ENCODE measurements at places on chromosomes 12 and 14.

- DNase-seq = no peak
These were observed 42.3 kb downstream of the BCL11B start for GRCh38 chr14:99229654-99230207.

DNA sequence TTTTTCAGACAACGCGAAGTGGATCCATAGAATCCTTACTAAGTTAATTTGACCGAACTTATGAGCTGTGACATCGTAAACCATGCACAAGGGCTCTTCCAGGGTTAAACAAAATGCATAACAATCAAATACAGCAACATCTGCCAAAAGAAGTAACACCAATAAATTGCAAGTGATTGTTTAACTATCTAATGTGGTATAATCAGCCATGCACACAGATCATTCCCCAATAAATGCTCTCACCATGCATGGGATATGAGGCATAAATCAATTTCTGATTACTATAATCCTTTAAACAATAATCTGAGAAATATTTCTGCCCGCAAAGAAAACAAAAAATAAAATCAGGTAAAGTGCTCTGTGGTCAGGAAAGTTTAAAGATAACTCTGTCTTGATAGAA, 7.7 kb upstream of the PLEKHG7 start:
- DNase-seq = no peak

- DNase-seq = no peak
These were observed 24.3 kb upstream of the RCOR1 start for GRCh38 chr14:102568115-102568614.

DNA sequence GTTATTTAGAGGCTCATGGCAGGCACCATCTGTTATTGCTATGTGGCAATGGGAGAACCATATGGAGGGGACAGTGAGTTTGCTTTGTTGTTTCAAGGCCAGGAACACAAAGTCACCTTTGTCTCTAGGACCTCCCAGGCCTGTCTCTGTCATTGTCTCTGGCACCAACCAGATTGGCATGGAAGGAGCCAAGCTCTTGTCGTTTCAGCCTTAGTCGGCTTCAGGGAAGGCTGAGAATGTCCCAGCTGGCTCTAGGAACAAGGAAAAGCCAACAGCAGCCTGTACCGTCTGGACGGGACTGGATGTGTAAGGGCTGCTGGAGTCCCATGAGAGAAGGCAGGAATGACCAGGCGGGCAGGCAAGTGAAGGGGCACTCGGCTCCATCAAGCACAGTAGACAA, 29.2 kb downstream of the RPH3A start:
- no peak for DNase-seq

- DNase-seq = no peak
These were observed 65.8 kb upstream of the STK38L start for GRCh38 chr12:27178255-27178654.

DNA sequence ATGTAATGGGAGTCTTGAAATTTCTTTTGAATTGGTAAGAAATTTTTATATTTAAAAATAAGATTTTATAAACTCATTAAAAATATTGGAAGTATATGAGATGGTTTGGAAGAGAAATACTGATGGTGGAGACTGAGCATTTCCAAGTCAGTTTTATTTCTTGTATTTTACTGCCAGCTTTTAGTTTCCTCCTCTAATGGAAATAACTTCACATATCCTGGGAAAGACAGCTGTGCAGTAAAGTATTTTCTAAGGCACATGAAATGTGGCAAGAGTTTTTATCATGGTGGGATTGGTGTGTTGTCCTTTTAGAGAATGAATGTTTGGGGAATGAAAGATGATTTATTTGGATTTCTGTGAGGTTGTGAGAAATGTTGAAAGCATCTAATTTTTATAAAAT, 346.9 kb upstream of the RGS6 start:
- no peak for DNase-seq

GRCh38 chr14:94998685-94999084, 158.6 kb downstream of the DICER1 start:
- DNase-seq = no peak

DNA sequence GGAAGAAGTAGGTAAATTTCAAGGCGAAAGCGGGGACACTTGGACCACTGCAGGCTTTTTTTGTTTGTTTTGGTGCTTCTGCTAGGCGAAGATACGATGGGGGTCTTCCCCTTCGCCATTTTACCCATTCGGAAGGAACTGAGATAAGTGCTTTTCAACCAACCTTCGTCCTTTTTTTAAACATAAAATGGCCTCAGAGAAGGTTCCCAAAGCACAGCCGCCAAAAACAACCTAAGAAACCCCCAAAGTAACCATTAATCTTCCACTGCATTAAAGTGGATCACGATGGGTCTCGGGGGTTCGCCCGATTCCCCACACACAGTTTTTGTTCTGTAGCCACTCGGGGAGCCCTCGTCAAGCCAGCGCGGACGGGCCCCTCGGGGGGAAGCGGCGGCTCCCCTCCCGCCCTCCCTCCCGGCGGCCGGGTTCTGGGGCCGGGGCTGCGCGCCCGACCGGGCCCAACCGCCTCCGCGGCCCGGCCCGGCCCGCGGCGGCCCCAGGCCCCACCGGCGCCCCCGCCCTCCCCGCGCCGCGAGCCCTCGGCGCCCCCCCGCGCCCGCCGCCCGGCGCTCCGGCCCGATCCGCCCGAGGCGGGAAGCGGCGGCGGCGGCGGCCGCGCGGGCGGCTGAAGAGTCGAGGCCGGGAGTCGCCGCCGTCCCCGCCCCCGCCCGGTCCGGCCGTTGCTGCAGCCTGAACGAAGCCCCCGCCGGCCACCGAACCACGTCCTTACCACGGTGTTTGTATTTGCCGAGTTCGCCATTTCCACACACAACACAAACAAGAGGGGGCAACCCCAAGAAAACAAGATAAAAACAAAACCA, 790 bp downstream of the GTF2A1 start:
- no peak for DNase-seq

DNA sequence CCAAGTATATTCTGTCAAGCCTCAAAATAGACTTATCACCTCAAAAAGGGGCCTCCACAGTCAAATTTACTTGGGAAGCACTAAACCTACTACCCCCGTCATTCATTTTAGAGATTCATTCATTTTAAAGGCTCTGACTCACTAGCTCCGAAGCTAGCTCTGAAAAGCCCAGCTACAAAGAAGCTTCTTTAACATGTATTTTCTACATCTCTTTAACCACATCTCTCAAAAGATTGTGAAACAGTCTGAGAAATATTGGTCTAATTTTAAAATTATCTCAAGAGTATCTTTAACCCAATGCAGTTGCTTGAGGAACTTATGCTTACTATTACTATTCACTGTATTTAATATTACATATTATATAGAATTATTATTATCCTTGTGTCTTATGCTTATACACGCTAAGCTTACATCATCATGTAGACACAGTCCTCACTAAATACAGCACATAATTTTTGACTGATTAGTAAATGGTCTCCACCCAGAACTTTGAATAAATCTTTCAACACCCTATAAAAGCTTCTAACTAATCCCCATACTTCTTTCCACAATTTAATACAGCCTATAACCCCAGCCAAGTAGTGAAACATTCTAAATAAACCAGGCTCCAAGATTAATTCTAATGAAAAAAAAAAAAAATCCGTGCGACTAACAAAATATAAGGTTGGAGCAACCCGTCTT, 7.8 kb downstream of the NT5DC3 start:
- DNase-seq = no peak

GRCh38 chr14:90278199-90279175, 22.1 kb downstream of the PSMC1 start:
- DNase-seq = no peak

DNA sequence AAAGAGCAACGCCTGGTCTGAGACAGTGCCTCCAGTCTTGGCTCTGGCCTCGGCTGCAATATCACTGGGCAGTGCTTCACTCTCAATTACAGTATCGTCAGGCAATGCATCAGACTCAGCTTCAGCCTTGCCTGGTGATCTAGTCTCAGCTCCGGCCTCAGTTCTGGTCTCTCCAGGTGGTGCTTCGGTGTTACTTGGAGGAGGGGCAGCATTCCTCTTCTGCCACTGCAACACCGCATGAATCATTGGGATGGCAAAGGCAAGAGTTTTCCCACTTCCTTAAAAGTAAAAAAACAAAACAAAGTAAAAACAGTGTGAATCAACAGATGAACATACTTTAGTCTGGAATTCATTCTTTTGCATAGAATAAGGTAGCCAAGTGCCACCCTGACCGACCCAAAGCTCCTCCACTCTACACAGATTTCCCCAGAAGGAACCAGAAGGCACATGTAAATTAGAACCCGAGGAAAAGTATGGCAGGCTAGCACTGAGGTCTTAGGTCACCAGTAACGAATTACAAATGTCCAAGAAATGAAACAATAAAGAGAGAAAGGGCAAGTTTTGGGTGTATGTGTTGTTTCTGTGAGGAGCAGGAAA, 18.6 kb downstream of the DDX24 start:
- no peak for DNase-seq

- DNase-seq = no peak
These were observed 28.7 kb downstream of the JAG2 start for GRCh38 chr14:105139831-105140239.

GRCh38 chr12:102144221-102144620, 24.2 kb downstream of the PARPBP start:
- no peak for DNase-seq
